ENCODE measurements at places on chromosomes 2 and 18. TPM values are rescaled to one million over a fixed set of nuclear protein-coding genes. Genes with fewer than 3 reads are reported as not detected.

Gene UGT1A5
- total RNA-seq, result not detected

Gene PXDN
- total RNA-seq, result 242 TPM

Gene TMEM247
- total RNA-seq, result not detected

Gene TUBA3E
- total RNA-seq, result not detected

Gene THSD7B
- 10.3 TPM for total RNA-seq

Gene CNDP1
- 0.29 TPM for total RNA-seq

Gene DHRS9
- total RNA-seq, result not detected

Gene LBX2
- total RNA-seq, result 9.3 TPM

Gene NEUROD1
- 33.3 TPM for total RNA-seq

DNA sequence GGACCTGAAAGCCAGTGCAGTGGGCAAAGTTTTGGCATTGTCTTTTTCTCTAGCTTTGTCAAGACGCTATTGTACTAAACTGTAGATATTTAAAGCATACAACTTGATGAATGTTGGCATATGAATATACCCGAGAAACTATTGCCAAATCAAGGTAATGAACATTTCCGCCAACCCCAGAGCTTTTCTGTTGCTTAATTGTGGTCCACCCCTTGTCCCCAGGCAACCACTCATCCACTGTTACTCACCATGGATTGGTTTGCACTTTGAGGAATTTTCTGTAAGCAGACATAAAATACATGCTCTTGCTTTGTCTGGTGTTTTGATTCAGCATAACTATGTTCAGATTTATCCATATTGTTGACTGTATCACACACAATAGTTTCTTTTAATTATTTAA lies 688.4 kb downstream of the ADCYAP1 start:
- H3K4me3 ChIP-seq, result no peak overlapping the region
- H3K27me3 ChIP-seq, result peaks cover 3% of the 10 kb centered on the region
- H3K4me1 ChIP-seq, result peaks cover 1% of the 10 kb centered on the region

- H3K27ac ChIP-seq, result no peak overlapping the region
- H3K4me3 ChIP-seq, result no peak overlapping the region
- no peaks in the 10 kb centered on the region for H3K4me1 ChIP-seq
These were observed 121.5 kb downstream of the RTN4 start for GRCh38 chr2:54928719-54929118.

- H3K27ac ChIP-seq, result peak overlapping the region; percentile 33
- H3K27me3 ChIP-seq, result no peaks in the 10 kb centered on the region
- peaks cover 21% of the 10 kb centered on the region for H3K36me3 ChIP-seq
- no peak for DNase-seq
- H3K4me1 ChIP-seq, result no peaks in the 10 kb centered on the region
- H3K4me3 ChIP-seq, result no peak overlapping the region
These were observed 55.4 kb downstream of the POLR1A start for GRCh38 chr2:86050301-86050700.

- H3K27ac ChIP-seq, result peak overlapping the region; percentile 94
- H3K4me1 ChIP-seq, result peaks cover 61% of the 10 kb centered on the region
- H3K36me3 ChIP-seq, result peaks cover 8% of the 10 kb centered on the region
- no peaks in the 10 kb centered on the region for H3K27me3 ChIP-seq
These were observed 26.5 kb downstream of the LYPD6B start for GRCh38 chr2:149064856-149065630.

DNA sequence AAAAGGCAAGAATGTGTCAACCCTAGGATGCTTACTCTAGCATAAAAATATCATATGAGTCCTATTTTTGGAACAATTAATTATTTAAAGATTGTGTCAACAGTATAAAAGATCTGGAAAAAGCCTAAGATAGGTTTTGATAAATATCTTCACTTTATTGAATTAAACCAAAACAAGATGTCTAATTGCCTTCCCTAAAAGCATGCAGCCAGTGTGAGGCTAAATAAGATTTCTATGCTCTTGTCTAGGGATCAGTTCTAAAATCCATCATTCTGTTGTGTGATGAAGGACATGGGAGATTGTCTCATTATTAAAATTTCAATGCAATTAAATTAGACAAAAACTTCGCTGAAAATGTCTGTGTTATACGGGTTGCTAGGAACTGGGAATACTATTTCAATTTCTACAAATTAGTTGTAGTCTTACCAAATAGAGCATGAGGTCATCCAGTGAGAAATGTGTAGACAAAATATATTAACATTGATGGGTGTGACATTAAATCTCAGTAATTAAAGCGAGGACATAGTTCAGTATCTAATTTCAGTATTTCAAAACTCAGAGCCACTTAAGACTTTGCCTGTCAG lies 535.6 kb upstream of the FSIP2 start:
- no peak overlapping the region for H3K4me3 ChIP-seq
- no peak for DNase-seq
- no peaks in the 10 kb centered on the region for H3K4me1 ChIP-seq
- H3K36me3 ChIP-seq, result no peaks in the 10 kb centered on the region
- H3K27ac ChIP-seq, result no peak overlapping the region
- no peaks in the 10 kb centered on the region for H3K27me3 ChIP-seq

DNA sequence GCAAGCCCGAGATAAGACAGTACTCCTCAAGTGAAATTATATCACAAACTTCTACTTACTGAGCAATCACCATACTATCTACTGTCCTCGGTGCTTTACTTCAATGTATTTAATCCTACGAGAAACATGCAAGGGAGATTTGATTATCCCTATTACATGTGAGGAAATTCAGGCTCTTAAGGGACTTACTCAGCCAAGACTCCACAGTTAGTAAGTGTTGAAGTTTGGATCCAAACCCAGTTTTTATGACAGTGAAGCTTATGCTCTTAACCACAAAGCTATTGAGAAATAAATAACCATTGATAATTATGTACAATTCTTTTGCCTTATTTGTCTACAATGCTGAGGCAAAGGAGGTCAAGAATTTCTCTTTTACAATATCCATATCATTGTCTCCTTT lies 672.9 kb upstream of the ACVR2A start:
- no peak for DNase-seq
- no peaks in the 10 kb centered on the region for H3K36me3 ChIP-seq
- peaks cover 9% of the 10 kb centered on the region for H3K4me1 ChIP-seq

- H3K36me3 ChIP-seq, result no peaks in the 10 kb centered on the region
- no peaks in the 10 kb centered on the region for H3K27me3 ChIP-seq
- DNase-seq, result no peak
- H3K4me1 ChIP-seq, result peaks cover 11% of the 10 kb centered on the region
- H3K27ac ChIP-seq, result no peak overlapping the region
These were observed 369.5 kb upstream of the LYPD1 start for GRCh38 chr2:133039531-133039930.

- DNase-seq, result no peak
- no peak overlapping the region for H3K4me3 ChIP-seq
- no peaks in the 10 kb centered on the region for H3K27me3 ChIP-seq
- peaks cover 11% of the 10 kb centered on the region for H3K4me1 ChIP-seq
- H3K36me3 ChIP-seq, result no peaks in the 10 kb centered on the region
These were observed 591 bp downstream of the C2orf80 start for GRCh38 chr2:208189069-208189809.

- no peaks in the 10 kb centered on the region for H3K27me3 ChIP-seq
- H3K4me3 ChIP-seq, result no peak overlapping the region
These were observed 185.1 kb downstream of the TCF4 start for GRCh38 chr18:55402731-55403405.

DNA sequence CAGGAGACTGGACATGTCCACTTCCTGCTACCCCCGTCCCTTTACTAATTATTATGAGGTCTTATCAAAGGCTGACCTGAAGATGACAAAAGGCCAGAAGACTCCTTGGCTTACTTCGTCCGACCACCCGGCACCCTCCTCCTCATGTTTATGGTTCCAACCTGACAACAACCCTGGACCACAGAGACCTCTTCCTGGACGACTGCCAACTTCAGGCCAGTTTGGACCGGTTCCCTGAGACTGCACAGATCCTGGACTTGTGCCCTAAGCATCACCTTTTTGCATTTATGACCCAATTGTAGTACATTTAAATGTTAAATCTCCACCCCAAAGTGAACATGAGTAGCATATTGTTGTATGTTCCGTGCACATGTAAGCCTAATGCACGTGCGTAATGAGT lies 5.8 kb downstream of the DRC1 start:
- DNase-seq, result no peak
- no peak overlapping the region for H3K4me3 ChIP-seq
- peaks cover 6% of the 10 kb centered on the region for H3K27me3 ChIP-seq

GRCh38 chr2:195312662-195313061 lies 344.4 kb upstream of the SLC39A10 start:
- no peaks in the 10 kb centered on the region for H3K36me3 ChIP-seq
- no peak for DNase-seq
- H3K4me3 ChIP-seq, result no peak overlapping the region
- H3K4me1 ChIP-seq, result peaks cover 4% of the 10 kb centered on the region
- H3K27me3 ChIP-seq, result no peaks in the 10 kb centered on the region

- H3K4me1 ChIP-seq, result peaks cover 4% of the 10 kb centered on the region
- H3K27ac ChIP-seq, result peak overlapping the region; percentile 92
- H3K36me3 ChIP-seq, result peaks cover 20% of the 10 kb centered on the region
These were observed 78.2 kb downstream of the KCTD1 start for GRCh38 chr18:26470011-26470637.

DNA sequence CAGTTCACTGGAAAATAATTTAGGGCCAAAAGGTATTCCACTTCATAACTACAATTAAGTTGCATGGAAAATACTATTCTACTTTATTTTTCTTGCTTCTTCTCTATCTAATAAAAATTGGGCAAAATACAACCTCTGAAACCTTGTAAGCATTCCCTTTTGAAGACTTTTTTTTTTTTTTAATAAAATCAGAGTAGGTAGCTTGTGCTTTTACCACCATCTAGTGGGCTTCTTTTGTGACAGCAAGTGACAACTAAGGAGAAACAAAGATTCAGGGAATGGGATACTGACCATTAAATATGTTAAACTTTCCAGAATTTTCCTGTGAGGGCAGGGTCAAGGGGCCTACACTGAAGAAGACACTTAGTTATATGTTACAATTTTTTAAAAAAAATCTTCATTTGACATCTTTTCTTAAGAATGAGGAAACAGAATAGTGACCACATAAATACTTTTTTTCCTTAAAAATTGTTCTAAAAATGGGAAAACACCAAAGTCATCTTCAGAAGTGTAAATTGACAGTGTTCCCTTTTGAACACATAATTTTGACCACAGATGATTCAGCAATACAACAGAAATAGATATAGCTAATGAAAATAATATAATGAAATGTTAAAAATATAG lies 1183.2 kb upstream of the ACVR2A start:
- no peak overlapping the region for H3K27ac ChIP-seq
- no peaks in the 10 kb centered on the region for H3K4me1 ChIP-seq
- DNase-seq, result no peak
- H3K27me3 ChIP-seq, result no peaks in the 10 kb centered on the region
- no peak overlapping the region for H3K4me3 ChIP-seq
